ENCODE measurements at places on chromosomes 2 and 18.

DNA sequence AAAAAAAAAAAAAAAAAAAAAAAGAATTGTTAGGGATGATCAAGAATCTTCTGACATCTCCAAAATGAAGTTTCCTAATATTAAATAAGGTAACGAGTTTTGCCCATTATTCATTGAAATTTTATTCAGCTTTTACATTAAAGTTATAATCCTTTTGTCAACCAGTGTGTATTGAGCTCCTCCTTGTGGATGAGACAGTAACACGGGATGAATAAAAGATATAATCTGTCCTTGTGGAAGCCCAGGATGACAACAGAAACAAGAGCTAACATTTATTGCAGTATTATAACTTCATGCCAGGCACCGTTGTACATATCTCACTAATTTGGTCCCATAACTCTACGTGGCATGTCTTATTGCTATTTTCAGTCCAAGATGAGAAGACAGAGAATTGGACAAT is 33.4 kb upstream of the SERPINB7 start:
- DNase-seq, result no peak

DNA sequence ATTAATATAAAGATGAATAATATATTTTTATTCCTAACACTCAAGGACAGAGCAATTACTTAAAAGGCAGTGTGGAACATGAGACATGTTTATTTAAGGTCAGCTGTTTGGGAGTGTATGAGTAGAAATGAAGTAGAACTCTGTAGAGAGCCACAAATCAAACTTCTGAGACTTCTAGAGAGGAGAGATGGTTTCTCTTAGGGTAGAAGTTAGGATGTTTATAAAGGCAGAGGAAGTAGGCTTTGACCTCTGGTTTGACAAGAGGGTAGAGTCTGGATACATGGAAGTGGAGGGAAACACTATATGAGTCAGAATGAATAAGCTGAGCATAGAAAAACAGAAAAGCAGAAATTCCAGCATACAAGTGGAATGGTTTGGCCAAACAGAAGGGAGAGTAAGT is 262.1 kb upstream of the KLHL14 start:
- no peak for DNase-seq

- no peak for DNase-seq
Measured at GRCh38 chr2:217614096-217614495, 388.7 kb downstream of the TNS1 start.

DNA sequence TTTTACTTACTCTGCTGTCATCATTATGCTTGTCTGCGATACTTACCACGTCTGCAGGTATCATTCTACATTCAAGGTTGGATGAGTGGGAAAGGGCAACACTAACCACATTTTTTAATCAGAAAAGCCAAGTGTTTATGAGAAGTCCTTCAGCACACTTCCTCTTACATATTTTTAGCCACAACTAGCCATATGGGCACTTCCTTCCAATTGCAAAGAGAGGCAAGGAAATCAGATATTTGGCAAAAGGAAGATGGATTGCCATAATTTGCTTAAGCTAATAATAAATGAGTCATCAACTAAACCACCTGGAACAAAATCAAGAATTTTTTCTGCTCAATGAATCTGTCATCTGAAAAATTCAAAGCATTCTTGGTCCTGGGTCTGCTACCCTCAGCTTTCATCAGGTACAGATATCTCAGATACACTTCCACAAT is 16.7 kb upstream of the MRO start:
- DNase-seq, result no peak

GRCh38 chr2:58971511-58972360 is 730.6 kb upstream of the FANCL start:
- DNase-seq, result no peak

DNA sequence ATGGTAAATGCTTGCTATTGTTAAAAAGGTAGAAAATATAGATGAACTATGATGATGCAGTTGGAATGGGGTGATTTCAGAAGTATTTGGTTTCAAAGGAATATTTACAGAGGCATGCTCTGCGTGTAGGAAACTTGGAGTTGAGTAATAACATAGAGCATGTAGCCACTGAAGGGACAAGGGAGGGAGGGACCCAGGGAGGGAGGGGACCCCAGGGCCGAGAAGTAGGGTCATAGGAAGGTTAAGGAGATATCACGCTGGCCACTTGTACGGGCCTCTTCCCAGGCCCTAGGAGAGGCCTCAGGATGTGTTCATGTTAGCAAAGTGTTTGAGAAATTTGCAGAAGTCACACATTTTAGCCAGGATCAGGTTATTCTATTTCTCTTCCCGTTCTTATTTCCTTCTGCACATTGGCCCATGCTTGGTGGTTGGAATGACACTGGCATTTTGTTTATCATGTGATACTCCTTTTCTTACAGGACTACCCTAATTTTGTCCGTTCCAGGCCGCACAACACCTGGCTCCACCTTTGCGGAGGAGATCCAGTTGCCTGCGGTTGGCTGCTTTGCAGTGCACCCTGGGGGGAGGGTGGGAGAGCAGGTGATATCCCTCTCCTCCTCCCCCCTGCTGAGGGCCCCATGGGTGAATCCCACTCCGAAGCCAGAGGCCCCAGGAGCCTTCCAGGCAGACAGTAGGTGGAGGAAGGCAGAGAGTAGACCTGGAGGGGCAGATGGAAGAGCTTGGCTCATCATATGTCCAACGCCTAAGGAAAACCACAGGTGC is 16.9 kb upstream of the ACKR3 start:
- no peak for DNase-seq

DNA sequence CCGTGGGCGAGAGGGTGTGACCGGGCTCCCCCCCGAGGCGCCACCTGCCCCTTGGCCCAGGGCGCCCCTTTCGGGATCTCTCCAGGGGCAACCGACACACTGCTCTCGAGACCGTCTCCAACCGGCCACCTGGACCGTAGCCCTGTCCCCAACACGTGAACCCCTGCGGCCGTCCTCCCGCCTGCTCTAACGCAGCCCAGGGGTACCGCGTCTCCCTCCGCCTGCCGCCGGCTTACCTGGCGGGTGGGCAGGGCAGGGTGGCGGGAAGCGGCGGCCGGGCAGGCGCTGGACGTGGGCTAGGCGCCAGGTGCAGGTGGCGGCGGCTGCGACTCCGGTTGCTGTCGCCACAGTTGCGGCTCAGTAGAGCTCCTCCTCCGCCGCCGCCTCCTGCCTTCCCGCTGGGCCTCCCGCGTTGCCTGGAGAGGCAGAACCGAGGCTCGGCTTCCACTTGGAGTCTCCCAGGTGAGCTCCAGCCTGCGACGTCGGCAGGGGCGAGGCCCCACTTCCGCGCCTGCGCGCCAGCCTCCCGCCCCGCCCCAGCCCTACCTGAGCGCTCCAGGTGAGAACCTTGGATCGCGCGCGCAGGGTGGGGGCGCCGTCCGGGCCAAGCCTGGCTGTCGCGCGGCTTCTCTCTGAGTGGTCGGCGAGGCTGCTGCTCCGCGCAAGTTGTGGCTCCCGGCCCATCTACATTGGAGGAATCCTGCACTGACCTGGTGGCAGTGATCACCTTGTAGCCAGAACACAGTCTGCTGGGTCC is at the start of gene GALNT3:
Gene GALNT3, minus strand, starts transcription at position 469 of the 757 bp plus-strand sequence. CDS start 23,547 bp downstream, outside the sequence.
- peak; percentile 15 for DNase-seq

- no peak for DNase-seq
Measured at GRCh38 chr18:47247416-47248114, 3.9 kb downstream of the SKOR2 start.

GRCh38 chr2:233451950-233452349 is 97.7 kb downstream of the DGKD start:
- no peak for DNase-seq

- DNase-seq, result peak; percentile 17
Measured at GRCh38 chr2:45904267-45904945, 252.9 kb downstream of the PRKCE start.

DNA sequence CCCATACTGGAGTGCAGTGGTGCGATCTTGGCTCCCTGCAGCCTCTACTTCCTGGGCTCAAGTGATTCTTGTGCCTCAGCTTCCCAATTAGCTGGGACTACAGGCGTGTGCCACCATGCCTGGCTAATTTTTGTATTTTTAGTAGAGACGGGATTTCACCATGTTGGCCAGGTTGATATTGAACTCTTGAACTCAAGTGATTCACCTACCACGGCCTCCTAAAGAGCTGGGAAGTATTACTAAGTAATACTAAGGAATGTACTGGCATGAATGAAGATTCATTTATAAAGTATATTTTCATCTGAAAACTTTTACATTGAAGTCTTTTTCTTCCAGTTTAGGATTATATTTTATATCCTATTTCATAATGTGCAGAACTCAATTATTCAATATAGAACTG is 38.1 kb downstream of the NUP35 start:
- no peak for DNase-seq

- DNase-seq, result no peak
Measured at GRCh38 chr2:1742681-1743395, 1.5 kb downstream of the PXDN start.

DNA sequence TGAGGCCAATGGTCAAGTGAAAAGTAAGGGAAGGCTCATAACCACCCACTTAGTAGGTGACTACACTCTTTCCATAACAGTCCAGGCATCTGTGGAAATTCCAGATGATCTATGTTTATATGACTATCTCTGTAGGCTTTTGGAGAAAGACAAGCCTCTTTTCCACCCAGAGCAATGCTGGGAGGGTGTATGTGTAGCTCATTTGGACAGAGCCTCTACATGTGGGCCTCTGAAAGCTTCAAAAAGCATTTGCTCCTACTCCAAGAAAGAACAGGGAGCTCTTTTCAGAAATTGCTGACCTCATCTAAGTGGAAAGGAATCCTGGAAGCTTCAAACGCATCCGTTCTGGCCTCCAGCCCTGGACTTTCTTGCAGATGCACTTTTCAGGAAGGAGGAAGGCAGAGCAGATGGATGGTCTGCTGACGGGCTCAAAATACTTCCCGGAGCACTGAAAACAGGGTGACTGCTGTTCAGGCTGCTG is 308.7 kb downstream of the LRATD1 start:
- DNase-seq, result no peak

DNA sequence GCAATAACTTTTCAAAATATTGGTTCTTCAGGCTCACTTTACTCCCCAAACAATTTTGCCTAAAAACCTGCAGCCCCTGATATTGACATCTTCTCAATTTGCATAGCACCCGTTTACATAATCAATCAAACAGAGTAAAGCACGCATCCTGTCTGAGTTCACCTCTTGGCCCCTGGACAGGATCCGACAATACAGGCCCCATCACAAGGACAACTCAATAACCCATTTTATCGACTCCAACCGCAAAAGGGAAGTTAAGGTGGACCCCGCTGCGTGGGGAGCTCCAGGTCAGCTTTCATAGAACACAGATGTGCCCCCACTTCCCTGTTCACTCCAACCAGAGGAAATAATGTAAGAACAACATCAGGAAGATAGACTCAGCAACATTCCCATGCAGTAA is 44.7 kb downstream of the TTC32 start:
- no peak for DNase-seq

DNA sequence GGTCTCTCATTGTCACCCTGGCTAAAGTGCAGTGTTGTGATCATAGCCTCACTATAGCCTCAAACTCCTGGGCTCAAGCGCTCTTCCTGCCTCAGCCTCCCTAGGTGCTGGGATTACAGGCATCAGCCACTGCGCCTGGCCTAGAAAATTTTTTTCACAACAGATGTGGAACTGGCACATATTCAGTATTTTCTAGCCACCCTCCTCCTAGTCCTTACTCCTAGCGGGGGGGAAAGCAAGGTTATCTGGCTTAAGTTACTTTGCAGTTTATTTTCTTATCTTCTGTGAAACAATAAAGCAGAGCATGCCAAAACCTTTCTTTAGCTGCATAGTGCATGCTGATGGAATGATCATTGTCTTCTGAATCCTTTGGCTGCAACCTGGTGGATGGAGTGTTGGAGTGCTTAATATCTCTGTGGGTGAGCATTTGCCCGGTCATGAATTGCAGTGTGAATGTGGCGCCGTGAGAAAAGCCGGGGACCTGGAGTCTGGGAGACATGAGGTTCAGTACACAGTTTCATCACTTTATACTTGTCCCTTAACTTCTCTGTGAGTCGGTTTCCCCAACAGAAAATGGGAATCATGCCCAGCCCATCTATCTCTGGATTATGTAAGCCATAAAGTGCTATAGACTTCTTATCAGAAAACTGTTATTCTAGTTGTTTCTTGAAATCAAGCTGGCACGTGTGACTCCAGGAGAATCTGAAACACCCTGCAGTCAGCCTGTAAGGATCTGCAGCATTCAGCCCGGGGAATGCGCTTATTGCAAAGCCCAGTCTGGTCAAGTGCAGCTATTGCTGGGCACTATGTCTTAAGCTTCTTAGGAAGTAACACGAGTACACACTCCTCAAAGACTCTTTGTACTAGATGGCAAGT is 38.2 kb upstream of the MAP3K20 start:
- DNase-seq, result no peak

GRCh38 chr2:140855471-140855870 is 1275.3 kb downstream of the LRP1B start:
- no peak for DNase-seq

DNA sequence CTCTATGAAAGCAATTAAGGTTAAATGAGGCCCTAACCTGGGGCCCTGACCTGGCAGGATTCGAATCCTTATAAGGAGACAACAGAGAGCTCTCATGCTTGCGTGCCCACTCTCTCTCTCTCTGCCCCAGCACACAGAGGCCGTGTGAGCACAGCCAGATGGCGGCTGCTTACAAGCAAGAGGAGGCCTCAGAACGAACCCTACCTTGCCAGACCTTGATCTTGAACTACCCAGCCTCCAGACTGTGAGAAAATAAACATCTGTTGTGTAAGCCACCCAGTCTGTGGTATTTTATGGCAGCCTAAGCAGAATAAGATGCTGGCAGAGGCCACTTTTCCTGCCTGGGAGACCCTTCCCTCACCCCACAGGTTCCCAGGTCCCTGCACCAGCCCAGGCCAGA is 5.2 kb upstream of the UBE2F start:
- DNase-seq, result no peak

DNA sequence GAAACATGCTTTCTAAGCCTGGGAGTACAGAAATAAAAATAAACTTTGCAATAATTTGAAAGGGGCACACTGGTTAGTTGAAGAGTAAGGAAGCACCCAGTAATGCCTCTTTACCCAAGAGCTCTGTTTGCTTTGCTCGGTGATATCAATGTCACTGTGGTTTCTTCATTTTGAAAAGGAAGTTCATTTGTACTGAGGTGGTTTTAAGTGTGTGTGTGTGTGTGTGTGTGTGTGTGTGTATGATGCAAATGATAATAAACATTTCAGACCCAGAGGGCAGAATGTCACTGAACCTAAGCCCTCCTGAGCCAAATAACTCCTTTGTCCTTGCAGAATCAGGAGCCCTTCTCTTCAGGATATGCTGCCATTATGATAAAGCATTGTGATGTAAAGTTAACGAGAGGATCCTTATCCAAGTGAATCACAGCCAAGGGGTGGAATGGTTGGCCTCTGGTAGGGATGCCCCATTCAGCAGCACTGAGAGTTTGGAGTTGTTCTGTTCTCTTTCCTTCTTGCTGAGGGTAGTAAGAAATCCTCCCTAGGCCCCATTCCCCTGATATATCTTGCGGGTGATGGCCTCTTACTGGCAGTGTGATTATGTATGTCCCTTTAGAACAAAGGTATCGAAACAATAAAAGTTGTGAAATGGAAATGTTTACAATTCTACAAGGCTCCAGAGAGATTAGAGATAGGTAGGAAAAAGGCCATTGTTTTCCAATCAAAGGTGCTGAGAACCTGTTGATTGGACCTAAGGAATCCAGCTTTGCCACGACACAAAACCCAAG is 7.6 kb downstream of the ITGA6 start:
- DNase-seq, result no peak

GRCh38 chr2:62439425-62439824 is 66.6 kb downstream of the TMEM17 start:
- DNase-seq, result no peak

Data from activated T-helper 9 cell treated with anti-CD3 and anti-CD28 coated beads, Interleukin-2, amount 50 U/mL, for 16 hours (primary cell).